Myometrial cell (primary cell): ENCODE measurements at places on chromosomes 3 and 15. TPM values are rescaled to one million over a fixed set of nuclear protein-coding genes. Genes with fewer than 3 reads are reported as not detected.

PRICKLE2 gene
- 7.5 and 8.9 TPM in 2 replicates for total RNA-seq

NMB gene
- total RNA-seq = 6.9 and 14.9 TPM in 2 replicates

RTP3 gene
- total RNA-seq = not detected in 2 replicates

C3orf49 gene
- total RNA-seq = not detected in 2 replicates

SMAD3 gene
- total RNA-seq = 34.2 and 40.6 TPM in 2 replicates

CCDC12 gene
- 24.8 and 31.4 TPM in 2 replicates for total RNA-seq

LINGO1 gene
- total RNA-seq = 0.35 TPM in 1 of 2 replicates, not detected in the other

CHCHD6 gene
- total RNA-seq = 18.6 and 20.8 TPM in 2 replicates

NANOGP8 gene
- total RNA-seq = not detected in 2 replicates

PP2D1 gene
- not detected in 2 replicates for total RNA-seq

CFAP100 gene
- total RNA-seq = not detected in 2 replicates

SLC9C1 gene
- not detected in 2 replicates for total RNA-seq

GRK7 gene
- under 0.01 TPM in 1 of 2 replicates, not detected in the other for total RNA-seq

KNG1 gene
- total RNA-seq = not detected in 2 replicates

ZNF662 gene
- total RNA-seq = 0.86 and 0.89 TPM in 2 replicates

IRAK2 gene
- 2.9 and 3.5 TPM in 2 replicates for total RNA-seq

SLC51B gene
- not detected in 2 replicates for total RNA-seq

DHFR2 gene
- total RNA-seq = 1.6 and 1.7 TPM in 2 replicates
